ENCODE measurements at places on chromosomes 13 and 19. TPM values are rescaled to one million over a fixed set of nuclear protein-coding genes. Genes with fewer than 3 reads are reported as not detected.

The POSTN gene
- total RNA-seq: 0.13 TPM

The IL12RB1 gene
- total RNA-seq: 0.09 TPM

The EPN1 gene
- 138 TPM for total RNA-seq

The TNFSF9 gene
- 18.9 TPM for total RNA-seq

The THSD8 gene
- total RNA-seq: 49.3 TPM

The SIGLEC5 gene
- not detected for total RNA-seq

The LILRA6 gene
- total RNA-seq: not detected

The B3GNT8 gene
- total RNA-seq: 3.4 TPM

- H3K4me1 ChIP-seq: no peaks in the 10 kb centered on the region
- H3K36me3 ChIP-seq: no peaks in the 10 kb centered on the region
Measured at GRCh38 chr13:74040200-74040599, 94.0 kb downstream of the KLF12 start.

DNA sequence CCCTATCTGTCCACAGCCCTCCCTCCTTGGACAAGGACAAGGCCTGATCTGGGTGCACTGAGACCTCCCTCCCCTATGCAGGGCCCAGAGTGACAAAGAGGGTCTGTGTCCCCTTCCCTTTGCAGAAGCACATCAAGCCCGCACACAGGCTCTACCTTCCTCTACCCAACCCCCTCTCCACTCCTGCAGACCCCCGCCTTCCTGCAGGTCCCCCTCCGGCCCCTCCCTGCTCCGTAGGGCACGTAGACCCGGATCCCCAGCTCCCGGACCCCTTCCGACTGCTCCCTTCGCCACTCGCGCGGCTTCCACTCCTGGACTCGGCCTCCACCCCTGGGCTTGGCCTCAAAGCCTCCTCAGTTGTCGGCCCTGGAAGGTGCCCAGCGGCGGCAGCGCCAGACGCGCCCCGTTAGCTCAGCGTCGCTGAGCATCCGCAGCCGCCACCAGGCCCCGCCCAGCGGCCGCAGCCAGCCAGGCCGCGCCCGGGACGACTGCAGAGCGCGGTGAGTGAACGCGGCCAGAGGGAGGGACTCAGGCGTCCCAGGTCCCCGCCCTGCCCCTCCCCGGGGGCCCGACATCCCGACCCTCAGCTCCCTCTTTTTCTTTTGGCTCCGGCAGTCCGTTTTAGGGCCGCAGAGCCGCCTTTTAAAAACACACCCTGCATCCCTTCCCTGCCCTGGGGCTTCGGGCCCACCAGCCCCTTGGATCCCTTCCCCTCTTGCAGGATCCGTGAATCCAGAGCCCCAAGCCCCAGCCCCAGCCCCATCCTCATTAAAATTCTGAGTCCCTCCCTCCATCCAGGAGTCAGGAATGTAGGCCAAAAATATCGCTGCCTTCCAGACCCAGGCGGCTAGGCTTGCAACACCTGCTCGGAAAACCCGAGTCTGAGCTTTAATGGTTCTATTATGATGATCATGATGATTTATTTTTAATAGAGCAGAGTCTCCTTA lies 1.5 kb upstream of the MYADM start:
- peak overlapping the region; percentile 76 for H3K27ac ChIP-seq
- DNase-seq: peak; percentile 41
- H3K4me1 ChIP-seq: peaks cover 22% of the 10 kb centered on the region
- peaks cover 6% of the 10 kb centered on the region for H3K36me3 ChIP-seq

GRCh38 chr13:65064967-65065366 lies 2165.2 kb downstream of the PCDH9 start:
- no peak for DNase-seq
- H3K36me3 ChIP-seq: no peaks in the 10 kb centered on the region
- H3K4me3 ChIP-seq: no peak overlapping the region
- no peak overlapping the region for H3K27ac ChIP-seq
- no peaks in the 10 kb centered on the region for H3K27me3 ChIP-seq

GRCh38 chr13:41032691-41033376 lies 13.7 kb upstream of the ELF1 start:
- H3K4me1 ChIP-seq: peaks cover 7% of the 10 kb centered on the region
- H3K27ac ChIP-seq: no peak overlapping the region
- H3K36me3 ChIP-seq: no peaks in the 10 kb centered on the region
- H3K4me3 ChIP-seq: no peak overlapping the region
- no peaks in the 10 kb centered on the region for H3K27me3 ChIP-seq
- no peak for DNase-seq

DNA sequence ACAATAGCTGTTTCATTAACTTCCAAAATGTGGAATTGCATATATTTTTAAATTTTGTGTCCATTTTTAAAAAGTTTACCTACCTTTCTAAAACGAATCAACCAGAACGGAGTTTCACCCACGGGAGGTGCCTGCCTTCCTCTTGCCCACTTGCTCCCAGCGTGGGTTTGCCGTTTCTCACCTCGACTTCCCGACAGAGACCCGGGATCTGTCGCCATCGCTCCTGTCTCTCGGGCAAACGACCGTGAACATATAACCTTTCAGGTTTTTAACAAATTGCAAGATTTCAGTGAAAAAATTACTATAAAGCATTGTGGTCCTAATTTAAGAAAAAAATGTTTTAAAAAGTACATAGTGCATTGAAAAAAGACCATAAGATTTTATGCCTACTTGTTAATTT lies 4.2 kb downstream of the TMEM255B start:
- peaks cover 70% of the 10 kb centered on the region for H3K27me3 ChIP-seq
- H3K36me3 ChIP-seq: no peaks in the 10 kb centered on the region
- H3K4me1 ChIP-seq: peaks cover 7% of the 10 kb centered on the region
- no peak overlapping the region for H3K27ac ChIP-seq
- no peak overlapping the region for H3K4me3 ChIP-seq

DNA sequence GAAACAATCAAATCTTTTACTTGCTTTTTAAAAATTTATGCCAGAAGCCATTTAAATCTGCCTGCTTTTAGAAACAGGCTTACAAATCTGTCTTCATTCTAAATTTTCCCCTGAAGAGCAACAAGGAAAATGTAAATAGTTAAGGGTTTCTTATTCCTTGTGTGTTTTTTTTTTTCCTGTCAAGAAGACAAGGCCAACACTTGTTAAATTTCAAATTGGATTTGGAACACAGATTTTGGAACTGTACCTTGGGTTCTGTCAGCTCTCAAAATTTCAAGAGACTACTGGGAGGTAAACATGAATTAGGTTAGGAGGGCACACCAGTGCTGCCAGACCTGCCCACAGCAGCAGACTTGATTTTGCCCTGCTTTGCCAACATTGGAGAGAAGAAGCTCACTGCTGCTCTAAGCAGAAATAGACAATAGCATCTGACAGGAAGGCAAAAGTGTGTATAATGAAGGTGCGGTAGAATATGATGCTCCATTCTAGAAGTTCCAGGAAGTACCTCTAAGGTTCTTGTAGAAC lies 121.7 kb downstream of the NHLRC3 start:
- DNase-seq: no peak
- H3K27me3 ChIP-seq: no peaks in the 10 kb centered on the region
- H3K4me3 ChIP-seq: no peak overlapping the region
- no peaks in the 10 kb centered on the region for H3K36me3 ChIP-seq
- H3K27ac ChIP-seq: no peak overlapping the region

- no peaks in the 10 kb centered on the region for H3K36me3 ChIP-seq
- H3K4me1 ChIP-seq: no peaks in the 10 kb centered on the region
- no peak overlapping the region for H3K27ac ChIP-seq
- H3K4me3 ChIP-seq: no peak overlapping the region
Measured at GRCh38 chr13:23472189-23472588, 38.7 kb upstream of the SACS start.

DNA sequence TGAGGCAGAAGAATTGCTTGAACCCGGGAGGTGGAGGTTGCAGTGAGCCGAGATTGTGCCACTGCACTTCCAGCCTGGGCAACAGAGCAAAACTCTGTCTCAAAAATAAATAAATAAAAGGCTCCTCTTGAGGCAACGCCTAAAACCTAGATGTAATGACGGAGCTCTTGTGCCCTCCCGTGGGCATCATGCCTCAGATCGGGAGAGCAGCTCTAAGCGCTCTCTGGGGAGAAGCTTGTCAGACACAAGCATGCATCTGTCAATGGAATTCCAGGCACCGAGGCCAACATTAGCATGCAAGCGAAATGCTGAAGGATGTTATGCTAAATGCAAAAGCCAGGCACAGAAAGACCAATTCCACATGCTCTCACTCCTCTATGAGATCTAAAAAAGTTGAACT lies 45.6 kb upstream of the MRI1 start:
- no peak for DNase-seq
- no peaks in the 10 kb centered on the region for H3K36me3 ChIP-seq
- no peak overlapping the region for H3K4me3 ChIP-seq
- H3K27ac ChIP-seq: no peak overlapping the region
- H3K27me3 ChIP-seq: peaks cover 16% of the 10 kb centered on the region

DNA sequence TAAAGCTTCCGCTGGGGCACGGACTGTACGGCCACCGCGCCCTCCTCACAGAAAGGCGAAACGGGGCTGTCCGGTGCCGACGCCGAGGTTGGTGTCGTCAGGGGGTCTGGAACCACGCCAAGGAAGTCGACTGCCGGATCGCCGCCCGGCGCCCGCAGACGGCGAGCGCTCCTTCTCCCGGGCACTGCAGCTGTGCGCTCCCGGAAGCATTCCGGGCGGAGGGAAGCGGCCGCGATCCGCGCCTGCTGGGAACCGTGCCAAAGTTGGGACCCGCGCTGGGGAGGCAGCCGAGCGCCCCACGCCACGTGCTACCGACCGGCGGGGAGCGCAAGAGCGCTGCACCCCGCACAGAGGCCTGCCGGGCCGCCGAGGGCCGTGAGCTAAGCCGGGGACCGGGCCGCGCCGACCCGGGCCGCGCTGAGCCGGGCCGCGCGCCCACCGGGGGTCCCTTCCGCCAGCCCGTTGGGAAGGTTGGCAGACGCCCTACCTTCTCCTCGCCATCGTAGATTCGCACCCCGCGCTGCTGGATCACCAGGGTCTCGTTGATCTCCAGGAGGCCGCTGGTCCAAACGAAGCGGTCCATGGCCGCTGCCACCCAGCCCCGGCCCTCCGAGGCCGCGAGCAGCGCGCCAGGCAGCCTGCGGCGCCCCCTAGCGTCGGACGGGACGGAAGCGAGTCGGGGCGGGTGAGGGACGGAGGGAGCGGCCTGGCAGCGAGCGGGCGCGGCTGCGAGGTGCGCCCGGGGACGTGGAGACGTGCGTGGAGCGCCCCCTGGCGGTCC lies at the start of gene VPS36:
Gene VPS36, minus strand, starts transcription at position 623 of the 781 bp plus-strand sequence. Its CDS starts 40 bp downstream, at position 583.
- H3K4me3 ChIP-seq: peak within 1 kb of the TSS; percentile 87
- H3K4me1 ChIP-seq: no peaks in the 10 kb centered on the region
- no peaks in the 10 kb centered on the region for H3K27me3 ChIP-seq
- peaks cover 17% of the 10 kb centered on the region for H3K36me3 ChIP-seq
- H3K27ac ChIP-seq: peak within 1 kb of the TSS; percentile 93
- peak; percentile 95 for DNase-seq

GRCh38 chr19:37564624-37565369 lies 29.8 kb downstream of the ZNF571 start:
- H3K4me1 ChIP-seq: no peaks in the 10 kb centered on the region
- no peak overlapping the region for H3K27ac ChIP-seq
- H3K4me3 ChIP-seq: no peak overlapping the region
- no peak for DNase-seq
- no peaks in the 10 kb centered on the region for H3K36me3 ChIP-seq
- no peaks in the 10 kb centered on the region for H3K27me3 ChIP-seq

GRCh38 chr13:54433493-54434206 lies 1405.0 kb downstream of the OLFM4 start:
- no peak for DNase-seq
- H3K4me1 ChIP-seq: no peaks in the 10 kb centered on the region
- H3K27me3 ChIP-seq: no peaks in the 10 kb centered on the region
- no peaks in the 10 kb centered on the region for H3K36me3 ChIP-seq
- H3K27ac ChIP-seq: no peak overlapping the region

DNA sequence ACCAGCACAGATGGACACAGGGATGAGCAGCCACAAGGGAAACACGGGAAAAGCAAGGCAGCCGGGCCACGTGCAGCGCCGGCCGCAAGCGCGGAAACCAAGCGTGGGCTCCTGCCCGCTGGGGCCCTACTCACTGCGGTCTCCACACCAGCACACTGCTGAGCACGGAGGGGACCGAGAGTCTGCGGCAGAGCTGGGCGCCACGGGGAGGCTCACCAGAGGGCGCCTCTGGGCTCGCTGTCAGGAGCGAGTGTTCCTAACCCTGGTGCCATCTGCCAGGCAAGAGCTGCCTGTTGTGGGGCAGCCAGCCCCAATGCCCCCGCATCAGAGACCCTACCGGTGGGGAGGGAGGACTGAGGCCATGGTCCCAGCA lies 26.5 kb downstream of the MPND start:
- H3K4me3 ChIP-seq: no peak overlapping the region
- peaks cover 92% of the 10 kb centered on the region for H3K4me1 ChIP-seq
- peak; percentile 34 for DNase-seq
- H3K27ac ChIP-seq: peak overlapping the region; percentile 67

Data from K562 (cell line).